ENCODE measurements at places on chromosomes 1 and 21.

DNA sequence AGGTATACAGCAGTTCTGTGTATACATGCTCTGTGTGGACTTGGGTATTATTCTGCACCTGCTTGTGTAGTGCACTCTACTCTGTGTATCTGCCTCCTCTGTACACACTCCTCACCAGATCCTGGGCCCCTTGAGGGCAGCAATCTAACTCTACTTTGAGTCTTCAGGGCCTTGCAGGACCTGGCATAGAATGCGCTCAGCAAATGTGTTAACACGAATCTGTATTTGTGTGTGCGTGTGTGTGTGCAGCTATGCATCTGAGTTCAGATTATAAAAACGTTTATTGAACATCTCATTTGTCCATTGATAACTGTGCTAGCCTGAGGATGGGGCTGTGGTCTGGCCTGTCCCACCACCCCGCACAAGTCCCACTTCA lies 3.9 kb upstream of the MEF2D start:
- DNase-seq = no peak

DNA sequence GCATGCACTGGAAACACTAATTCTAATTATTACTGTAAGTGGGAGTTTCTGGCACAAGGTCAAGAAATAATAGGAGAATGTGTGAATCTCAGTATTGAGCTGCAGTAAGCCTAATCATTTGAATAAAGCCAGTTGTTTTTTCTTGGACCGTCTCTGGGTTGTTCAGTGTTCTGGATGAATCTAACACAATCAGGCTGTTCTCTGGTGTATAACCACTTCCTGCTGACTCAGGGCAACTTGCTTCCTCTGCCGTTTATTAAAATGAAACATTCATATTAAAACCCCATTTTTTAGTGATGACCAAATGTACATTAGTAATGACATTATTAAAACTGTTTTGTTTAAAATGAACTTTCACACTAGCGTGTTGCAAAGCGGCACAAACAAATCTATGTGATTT lies 273.1 kb upstream of the SNX7 start:
- no peak for DNase-seq

DNA sequence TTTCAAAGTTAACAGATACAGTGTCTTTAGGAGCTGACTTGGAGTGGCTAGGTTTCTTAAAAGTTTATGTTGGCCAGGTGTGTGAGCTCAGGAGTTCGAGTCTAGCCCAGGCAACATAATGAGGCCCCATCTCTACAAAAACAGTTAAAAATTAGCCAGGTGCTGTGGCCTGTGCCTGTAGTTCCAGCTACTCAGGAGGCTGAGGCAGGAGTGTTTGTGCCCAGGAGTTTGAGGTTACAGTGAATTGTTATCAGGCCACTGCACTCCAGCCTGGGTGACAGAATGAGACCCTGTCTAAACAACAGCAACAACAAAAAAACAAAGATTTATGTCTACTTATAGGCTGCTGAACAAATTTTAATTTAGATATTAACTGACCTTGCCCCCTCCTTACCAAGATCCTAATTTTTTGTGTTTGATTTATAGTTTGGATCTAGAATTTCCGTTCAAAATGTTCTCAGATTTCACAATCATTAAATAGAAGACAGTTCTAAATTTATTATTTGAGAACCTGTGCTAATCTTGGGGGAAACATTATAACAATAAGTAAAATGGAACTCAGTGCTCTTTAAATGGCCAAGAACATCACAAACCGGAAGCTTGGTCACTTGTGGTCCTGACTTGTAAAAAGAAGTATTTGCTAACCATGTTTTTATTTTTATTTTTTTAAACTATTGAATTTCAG lies 67.8 kb downstream of the POU2F1 start:
- no peak for DNase-seq

DNA sequence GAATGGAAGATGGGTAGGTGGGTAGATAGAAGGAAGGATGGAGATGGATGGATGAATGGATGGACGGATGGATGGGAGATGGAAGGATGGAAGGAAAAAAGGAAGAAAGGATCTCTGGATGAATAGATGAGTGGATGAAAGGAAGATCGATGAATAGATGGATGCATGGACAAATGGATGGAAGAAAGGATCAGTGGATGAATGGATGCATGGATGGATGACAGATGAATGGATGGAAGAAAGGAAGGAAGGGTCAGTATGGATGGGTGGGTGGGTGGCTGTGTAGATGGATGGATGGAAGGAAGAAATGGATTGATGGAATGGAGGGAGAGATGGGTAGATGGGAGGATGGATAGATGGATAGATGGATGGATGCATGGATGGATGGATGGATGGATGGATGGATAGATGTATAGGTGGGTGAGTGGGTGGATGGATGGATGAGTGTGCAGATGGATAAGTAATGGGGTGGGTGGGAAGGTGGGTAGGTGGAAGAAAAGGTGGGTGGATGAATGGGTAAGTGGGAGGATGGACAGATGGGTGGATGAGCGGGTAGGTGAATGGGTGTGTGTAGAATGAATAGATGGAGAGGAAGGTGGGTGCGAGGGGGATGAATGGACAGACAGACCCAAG lies 14.6 kb downstream of the KIF17 start:
- no peak for DNase-seq

DNA sequence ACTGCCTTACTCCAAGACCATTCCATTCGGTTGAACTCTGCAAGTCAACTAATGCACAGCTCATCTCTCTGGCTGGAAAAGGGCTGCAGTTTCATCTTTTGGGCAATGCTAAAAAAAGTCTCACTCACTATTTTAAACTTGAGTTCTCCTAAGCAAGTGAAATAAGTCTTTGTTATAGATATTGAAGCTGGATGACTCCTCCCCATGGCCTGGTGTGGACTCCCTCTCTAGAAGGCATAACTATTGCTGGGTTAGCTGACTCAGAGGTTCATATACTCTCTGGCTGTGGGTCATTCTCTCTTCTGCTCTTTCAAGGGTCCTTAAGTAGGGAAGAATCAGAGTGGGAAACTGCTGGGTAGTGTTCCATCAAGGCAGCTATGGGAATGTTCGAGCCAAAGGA lies 88.0 kb downstream of the XCL2 start:
- DNase-seq = no peak

GRCh38 chr1:23449958-23450357 lies 25.4 kb upstream of the TCEA3 start:
- DNase-seq = no peak

- no peak for DNase-seq
Observed at GRCh38 chr1:115134850-115135480, 45.7 kb upstream of the TSPAN2 start.

- DNase-seq = no peak
Observed at GRCh38 chr1:46523496-46524353, 27.7 kb downstream of the KNCN start.

Measured in activated gamma-delta T cell (primary cell).